Panc1 (cell line): ENCODE measurements at places on chromosomes 12 and 14.

DNA sequence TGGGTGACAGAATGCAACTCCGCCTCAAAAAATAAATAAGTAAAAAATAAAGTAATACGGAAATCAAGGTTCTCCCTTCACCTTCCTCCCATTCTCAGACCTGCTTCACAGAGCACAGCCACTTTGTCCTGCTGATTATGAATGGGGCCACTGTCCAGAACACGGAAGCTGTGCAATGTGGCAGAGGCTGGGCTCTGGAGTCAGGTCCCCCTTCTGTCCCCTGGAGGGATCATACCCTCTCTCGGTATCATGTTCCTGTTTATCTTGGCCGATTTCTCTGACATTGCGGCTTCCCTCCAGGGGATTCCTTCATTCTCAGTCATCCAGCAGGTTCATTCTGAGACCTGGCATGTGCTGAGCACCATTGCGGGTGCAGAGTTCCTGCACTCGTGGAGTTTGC, 11.3 kb downstream of the PPP2R5C start:
- DNase-seq: no peak

DNA sequence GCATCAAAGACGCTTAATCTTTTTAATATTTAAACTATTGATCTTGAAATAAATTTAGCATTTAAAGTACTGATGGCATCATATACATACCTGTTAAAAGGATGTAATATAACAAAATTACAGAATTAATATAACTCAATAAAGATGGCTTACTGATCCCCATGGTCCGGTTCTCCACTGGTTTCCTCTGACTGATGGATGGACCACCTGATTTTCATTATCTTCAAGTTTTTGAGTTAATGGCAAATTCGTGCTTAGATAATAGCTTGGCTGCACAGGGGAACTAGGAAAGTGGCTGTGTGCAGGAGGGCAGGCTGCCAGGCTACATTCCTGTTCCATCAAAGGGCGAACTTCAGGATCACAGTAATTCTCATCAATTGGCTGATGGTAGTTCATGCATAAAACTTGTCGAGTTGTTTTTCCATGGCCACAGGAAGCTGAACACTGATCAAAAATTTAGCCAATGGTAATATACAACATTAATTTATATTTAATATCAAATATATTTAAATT, 123.9 kb downstream of the ADAMTS20 start:
- no peak for DNase-seq

- no peak for DNase-seq
Observed at GRCh38 chr12:2431810-2432209, 363.0 kb upstream of the FKBP4 start.

GRCh38 chr12:52358575-52359350, 8.5 kb downstream of the KRT85 start:
- DNase-seq: no peak

DNA sequence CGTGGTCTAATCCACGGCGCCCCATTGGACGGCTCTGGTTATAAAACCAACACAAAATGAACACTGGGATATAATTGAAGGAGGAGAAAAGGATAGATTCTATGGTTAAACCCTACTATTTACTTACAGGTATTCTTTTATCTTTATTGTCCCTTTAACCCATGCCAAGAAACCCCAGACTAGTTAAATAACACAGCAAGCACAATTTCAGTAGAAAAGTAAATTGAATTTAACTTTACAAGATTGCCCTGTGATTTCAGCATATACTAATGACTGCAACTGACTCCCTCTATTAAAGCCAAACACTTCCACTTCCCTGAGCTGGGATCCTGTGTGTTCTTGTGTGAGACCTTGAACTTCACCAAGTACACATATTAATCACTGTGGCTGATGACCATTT, 45.3 kb downstream of the BCL11B start:
- DNase-seq: no peak

- DNase-seq: no peak
Observed at GRCh38 chr14:97021001-97021400, 223.8 kb downstream of the VRK1 start.

DNA sequence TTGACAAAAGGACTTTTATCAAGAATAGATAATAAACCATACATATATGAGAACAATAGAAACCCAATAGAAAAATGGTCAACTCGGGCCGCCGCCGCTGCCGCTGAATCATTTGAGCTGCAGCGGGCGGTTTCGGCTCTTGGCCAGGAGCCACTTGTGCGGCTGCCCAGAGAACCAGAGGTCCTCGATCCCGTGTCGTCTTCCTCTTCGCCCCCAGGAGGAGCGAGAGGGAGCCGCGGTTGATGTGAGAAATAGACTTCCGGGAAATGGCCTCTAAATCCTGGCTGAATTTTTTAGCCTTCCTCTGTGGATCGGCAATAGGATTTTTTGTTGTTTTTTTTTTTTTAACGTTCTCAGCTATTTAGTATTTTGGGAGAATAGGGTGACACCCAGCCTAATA, 44.8 kb downstream of the CPSF6 start:
- no peak for DNase-seq

DNA sequence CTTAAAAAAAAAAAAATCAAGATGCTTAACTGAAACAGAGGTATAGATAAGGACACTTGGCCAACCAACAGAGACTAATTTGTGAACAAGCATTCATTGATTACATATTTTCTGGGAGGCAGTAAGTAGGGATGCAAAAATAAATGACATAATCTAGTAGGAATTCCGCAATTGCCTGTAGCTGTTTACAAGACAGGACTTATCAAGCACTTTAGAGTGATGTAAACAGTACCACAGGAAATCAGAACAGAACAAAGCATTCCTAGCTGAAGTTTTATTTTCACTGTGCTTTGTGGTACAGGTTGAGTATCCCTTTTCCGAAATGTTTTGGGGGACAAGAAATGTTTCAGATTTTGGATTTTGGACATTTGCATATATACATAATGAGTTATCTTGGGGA, 68.2 kb upstream of the FGD4 start:
- DNase-seq: no peak

GRCh38 chr14:100711493-100711892, 15.2 kb upstream of the DLK1 start:
- no peak for DNase-seq

DNA sequence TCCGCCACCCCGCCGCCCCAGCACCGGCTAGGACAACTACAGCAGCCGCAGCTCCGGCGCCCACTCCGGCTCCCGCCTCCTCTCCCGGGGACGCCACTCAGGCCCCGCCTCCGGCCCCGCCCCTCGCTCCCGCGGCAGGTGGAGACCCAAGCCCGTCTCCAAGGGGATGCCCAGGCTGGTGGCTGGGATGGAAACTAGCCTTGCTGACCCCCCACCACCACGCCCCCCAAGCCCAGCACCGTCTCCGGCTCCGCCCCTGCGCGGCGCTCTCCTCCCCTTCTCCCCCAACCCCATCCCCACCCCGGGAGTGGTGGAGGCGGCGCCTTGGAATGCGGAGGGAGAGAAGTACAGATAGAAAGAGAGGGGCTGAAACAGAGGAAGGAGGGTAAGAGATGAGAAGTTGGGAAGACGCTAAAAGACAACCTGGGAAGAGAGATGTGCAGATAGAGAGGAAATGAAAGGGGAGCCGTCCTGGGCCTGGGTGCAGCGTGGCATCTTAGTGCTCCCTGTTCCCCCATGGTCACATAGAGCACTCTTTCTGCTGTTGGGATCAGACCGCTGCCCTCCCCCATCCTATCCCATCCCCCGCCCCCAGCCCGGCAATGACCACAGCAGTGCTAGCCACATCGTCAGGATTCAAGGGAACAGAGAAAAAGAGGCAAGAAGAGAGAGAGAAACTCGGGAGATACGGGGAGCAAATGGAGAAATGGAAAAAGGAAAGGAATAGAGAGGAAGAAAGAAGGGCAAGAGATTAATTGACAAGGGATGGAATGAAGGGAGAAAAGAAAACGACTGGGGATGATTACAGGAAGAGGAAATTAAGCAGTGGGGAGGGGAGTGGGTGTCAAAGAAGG, at the start of gene ITGA7:
Gene ITGA7 (minus strand): TSS at position 64 of the 854 bp plus-strand sequence. CDS start 222 bp downstream, outside the sequence.
- DNase-seq: no peak

DNA sequence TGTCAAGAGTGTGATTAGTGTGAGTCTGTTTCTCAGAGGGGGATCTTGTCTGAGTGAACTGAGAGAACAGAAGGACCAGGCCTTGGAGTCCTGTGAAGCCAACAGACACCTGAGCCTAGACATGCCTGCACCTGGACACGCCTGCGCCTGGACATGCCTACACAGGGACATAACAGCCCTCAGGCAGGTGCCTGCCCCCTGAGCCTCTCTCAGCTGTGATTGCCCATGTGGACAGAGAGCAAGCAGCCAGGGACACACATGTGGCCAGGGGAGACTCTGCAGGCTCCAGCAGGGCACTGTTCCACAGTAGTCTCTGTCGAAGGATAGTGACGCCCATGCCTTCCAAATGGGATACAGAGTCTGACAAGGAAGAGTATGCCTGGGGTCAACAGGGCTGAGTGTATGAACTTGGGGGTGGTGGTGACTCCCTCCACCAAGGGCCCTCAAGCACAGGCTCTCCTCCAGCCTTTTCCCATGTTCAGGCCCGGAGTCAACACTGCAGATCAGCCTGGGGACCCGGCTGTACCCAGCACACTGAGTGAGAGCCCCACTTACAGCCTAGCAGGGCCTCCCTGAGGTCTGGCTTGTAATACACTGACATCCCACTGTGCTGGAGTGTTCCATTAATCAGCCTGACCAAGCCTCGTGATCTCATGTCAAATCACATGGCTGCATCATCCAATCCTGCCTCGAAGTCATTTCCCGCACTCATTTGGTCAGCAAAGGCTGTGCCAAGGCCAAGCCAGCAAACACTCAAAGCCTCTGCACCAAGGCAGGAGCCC, 173.0 kb downstream of the CALM1 start:
- no peak for DNase-seq

DNA sequence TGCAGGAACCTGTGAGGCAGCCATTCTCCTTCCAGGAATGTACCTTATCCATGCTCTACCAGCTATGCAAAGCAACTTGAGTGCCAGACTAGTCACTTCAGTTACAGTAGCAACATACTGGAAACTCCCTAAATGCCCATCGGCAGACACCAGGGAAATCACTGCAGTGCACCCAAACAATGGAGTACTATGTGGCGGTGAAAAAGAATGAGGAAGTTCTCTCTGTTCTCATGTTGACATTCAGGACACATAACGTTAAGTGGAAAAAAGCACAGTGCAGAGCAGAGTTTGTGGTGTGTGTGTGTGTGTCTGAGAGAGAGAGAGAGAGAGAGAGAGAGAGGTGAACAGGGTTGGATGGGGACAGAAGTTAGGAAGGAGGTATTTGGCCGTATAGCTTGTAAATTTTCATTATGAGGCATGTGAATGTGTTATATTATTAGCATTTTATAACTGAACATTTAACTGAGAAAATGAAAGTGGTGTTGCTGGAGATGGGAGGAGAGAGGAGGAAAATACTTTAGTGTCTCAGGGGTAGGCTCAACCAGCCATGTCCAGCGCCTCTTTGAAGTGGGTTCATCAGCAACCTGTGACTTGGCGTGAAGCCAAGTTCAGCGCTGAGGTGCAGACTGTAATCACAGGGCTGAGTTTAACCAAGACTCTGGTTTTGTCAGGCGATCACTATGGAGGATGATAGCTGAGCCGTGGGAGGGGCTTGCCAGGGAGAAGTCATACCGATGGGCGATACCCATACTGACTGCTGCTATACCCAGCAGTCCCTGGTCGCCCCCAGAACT, 17.3 kb downstream of the TNFAIP2 start:
- no peak for DNase-seq

- no peak for DNase-seq
Observed at GRCh38 chr12:45112306-45112705, 61.4 kb upstream of the DBX2 start.

DNA sequence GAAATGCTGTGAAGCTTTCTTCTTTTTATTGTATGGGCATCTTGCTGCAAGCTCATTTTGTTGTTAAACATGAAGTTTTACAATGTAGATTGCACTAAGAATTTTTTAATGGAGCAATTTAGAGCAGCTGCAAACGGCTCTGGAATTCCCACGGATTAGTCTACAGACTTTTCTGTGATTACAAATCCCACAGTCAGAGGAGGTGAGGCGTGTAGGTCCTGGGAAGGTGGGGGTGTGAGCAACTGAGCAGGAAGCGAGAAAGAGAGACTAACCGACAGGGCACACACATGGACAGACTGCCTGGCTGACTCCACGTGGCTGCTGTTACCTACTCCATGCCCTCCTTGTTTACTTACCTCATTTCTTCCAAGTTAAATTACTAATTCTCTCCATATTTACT, 348.5 kb downstream of the NPAS3 start:
- no peak for DNase-seq

- DNase-seq: no peak
Observed at GRCh38 chr12:111412007-111412829, 6.5 kb downstream of the SH2B3 start.

- no peak for DNase-seq
Observed at GRCh38 chr12:68865399-68866164, 57.6 kb downstream of the MDM2 start.

DNA sequence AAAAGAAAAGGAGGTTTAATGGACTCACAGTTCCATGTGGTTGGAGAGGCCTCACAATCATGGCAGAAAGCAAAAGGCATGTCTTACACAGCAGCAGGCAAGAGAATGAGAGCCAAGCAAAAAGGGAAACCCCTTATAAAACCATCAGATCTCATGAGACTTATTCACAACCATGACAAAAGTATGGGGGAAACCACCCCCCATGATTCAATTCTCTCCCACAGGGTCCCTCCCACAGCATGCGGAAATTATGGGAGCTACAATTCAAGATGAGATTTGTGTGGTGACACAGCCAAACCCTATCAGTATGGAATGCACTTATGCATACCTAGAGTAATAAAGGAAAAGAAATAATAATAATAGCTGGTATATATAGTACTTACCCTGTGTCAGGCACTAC, 4.5 kb upstream of the GLIPR1 start:
- DNase-seq: no peak

GRCh38 chr12:115260762-115261675, 577.0 kb upstream of the TBX3 start:
- no peak for DNase-seq

DNA sequence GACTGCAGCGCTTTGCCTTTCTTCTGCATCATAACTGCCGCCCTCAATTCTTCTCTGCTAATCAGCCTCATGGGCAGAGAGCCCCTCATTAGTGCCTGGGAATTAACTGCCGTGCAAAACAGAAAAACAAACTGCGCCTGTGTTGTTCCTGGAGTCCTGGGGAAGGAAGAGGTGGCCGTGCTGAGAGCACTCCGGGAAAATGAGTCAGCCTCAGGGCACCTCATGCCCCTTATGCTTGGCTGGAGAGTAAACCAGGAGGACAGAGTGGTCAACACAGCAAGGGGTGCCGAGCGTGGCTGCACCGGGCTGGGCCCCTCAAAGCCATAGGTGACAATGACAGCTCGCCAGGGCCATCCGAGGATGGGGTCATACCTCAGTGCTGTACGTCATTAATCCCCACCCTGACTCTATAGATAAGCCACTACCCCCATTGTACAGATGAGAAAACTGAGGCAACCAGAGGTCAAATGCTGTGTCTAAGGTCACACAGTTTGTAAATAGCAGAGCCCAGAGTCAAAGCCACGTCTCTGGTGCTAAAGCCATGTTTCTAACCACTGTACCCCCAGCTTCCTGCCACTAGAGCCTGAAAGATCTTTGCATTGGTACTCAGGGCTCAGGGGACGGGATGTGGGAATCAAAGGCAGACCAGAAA, 74.4 kb downstream of the RIMBP2 start:
- DNase-seq: no peak

- DNase-seq: no peak
Observed at GRCh38 chr12:86331457-86331856, 75.3 kb upstream of the MGAT4C start.

GRCh38 chr12:62705846-62706245, 229.1 kb downstream of the PPM1H start:
- no peak for DNase-seq

GRCh38 chr12:133129368-133130037, 571 bp downstream of the ZNF891 start:
- no peak for DNase-seq
